ENCODE measurements at places on chromosomes 7 and 10.

DNA sequence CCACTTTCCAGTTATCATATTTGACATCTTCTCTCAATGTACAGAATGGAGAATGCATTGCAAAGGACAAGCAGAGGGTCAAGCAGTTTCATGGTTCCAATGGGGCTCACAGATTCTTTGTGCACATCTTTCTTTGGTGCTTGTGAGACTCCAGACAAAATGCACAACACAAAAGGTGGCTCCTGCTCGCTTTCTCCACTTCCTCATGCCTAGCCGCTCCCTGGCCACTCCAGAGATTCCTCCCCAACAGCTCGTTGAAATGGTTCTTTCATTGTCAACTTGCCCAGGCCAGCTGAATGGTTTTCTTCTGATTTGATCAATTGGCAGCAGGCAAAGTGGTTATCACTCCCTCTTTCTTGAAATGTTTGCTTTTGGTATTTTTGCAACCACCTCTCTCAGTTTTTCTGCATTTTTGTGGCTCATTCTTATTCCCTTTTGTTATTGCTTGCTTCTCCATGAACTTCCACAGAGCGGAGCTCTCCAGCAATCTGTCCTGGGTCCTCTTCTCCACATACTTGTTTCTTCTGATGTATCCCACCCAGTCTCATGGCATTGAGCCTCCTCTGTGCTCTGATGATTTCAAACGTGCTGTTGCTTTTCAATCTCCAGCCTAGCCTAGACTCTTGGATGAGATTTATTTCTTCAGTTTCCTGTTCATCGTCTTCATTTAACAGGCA, 507.8 kb upstream of the MKI67 start:
- H3K27ac ChIP-seq = no peak overlapping the region
- DNase-seq = no peak
- H3K4me1 ChIP-seq = peaks cover 35% of the 10 kb centered on the region
- no peaks in the 10 kb centered on the region for H3K36me3 ChIP-seq
- no peaks in the 10 kb centered on the region for H3K27me3 ChIP-seq

- DNase-seq = no peak
- no peak overlapping the region for H3K4me3 ChIP-seq
- no peaks in the 10 kb centered on the region for H3K4me1 ChIP-seq
- no peak overlapping the region for H3K27ac ChIP-seq
- no peaks in the 10 kb centered on the region for H3K27me3 ChIP-seq
- H3K36me3 ChIP-seq = peaks cover 14% of the 10 kb centered on the region
Measured at GRCh38 chr7:99653754-99654153, 26.0 kb downstream of the CYP3A5 start.

DNA sequence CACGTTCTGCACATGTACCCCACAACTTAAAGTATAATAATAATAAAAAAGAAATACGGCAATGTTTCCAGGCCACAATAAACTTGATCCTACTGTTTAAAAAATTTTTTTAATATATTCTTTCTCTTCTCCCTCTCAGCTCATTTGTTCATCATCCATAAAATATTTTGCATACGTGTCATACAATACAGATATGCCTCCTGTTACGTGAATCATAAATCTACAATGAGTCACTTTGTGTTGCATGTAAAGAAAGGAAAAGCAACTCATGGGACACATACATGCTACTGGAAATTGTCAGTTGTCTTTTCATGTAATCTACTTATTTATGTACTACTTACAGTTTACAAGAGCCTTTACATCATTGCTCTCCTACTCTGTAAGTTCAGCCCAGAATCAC, 1.1 kb upstream of the TECTB start:
- DNase-seq = no peak
- H3K27me3 ChIP-seq = peaks cover 27% of the 10 kb centered on the region
- no peak overlapping the region for H3K4me3 ChIP-seq
- H3K27ac ChIP-seq = no peak overlapping the region

DNA sequence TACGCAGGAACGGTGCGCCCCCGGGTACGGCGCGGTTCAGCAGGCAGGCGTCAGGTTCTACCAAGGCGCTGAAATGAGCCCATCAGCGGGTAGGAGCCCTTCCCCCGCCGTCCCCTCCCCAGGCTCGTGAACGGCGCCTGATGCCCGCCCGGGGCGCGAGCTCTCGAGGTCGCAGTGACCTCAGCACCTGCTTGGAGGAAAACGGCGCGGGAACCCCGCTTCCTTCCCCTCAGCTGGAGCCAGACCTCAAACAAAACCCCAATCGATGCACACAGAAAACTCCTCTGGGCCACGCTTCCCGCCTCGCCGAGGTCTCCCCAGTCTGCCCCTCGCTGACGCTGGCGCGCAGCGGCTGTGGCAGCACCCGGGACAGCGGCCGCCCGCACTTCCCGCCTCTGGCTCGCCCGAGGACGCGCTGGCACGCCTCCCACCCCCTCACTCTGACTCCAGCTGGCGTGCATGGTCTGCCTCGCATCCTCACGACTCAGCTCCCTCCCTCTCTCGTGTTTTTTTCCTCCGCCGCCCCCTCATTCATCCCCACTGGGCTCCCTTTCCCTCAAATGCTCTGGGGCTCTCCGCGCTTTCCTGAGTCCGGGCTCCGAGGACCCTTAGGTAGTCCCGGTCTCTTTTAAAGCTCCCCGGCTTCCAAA, 514 bp upstream of the GAD2 start:
- peak overlapping the region; percentile 76 for H3K4me3 ChIP-seq
- peaks cover 62% of the 10 kb centered on the region for H3K4me1 ChIP-seq
- peak; percentile 77 for DNase-seq

DNA sequence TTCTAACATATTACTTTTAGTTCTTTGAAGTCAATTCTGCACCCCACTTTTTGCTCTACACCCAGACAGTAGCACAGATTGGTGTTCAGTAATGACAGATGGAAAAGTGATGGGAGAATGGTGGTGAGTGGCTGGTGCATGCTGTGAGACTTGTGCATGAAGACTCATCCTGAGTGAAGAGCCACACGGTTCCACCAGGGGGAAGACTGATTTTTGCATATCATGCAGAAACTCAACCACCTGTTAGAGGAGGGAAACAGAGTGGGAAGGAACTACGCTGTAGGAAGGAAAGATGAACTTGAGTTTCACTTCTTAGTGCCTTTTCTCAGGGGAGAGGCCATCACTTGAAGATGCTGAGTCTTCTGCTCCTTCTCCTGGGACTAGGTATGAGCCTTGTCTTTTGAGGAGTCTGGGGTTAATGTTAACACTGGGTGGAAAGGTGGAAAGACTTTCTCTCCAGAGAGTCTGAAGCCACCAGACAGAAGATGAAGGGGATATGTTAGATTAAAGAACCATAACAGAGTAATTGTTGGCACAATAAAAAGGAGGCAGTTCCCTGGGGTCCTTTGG, 9.3 kb upstream of the PRSS1 start:
- peaks cover 4% of the 10 kb centered on the region for H3K36me3 ChIP-seq
- H3K27me3 ChIP-seq = peaks cover 4% of the 10 kb centered on the region
- no peak overlapping the region for H3K27ac ChIP-seq
- no peak overlapping the region for H3K4me3 ChIP-seq

GRCh38 chr7:16080131-16080530, 341.2 kb downstream of the CRPPA start:
- H3K27me3 ChIP-seq = no peaks in the 10 kb centered on the region
- no peak overlapping the region for H3K27ac ChIP-seq
- H3K4me1 ChIP-seq = peaks cover 16% of the 10 kb centered on the region
- 0 out of 2 replicates have a peak, but pooled peaks cover 5% of the 10 kb centered on the region for H3K36me3 ChIP-seq
- DNase-seq = no peak
